ENCODE measurements at places on chromosomes 12 and 14.

GRCh38 chr12:110856542-110856941 is 9.8 kb downstream of the CCDC63 start:
- DNase-seq: no peak

- peak; percentile 80 for DNase-seq
Measured at GRCh38 chr12:20490213-20490612, 121.9 kb downstream of the PDE3A start.

DNA sequence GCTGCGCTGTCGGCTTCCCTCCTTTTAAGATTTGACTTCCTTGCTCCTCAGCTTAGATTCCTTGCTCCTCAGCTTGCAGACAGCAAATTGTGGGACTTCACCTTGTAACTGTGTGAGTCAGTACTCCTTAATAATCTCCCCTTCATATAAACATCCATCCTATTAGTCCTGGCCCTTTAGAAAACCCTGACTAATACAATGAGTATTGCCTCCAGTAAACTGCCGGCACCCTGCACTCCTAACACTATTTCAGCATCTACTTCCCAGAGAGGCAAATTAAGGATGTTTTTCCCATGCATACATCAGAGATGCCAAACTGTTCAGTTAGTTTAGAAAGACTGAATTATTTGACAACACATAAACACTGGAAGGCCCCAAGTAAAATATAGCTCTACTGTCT is 611.3 kb upstream of the TMEM132C start:
- peak; percentile 89 for DNase-seq

GRCh38 chr14:35534208-35534872 is 376 bp downstream of the INSM2 start:
- DNase-seq: no peak

GRCh38 chr14:72366619-72367018 is 434.4 kb downstream of the RGS6 start:
- no peak for DNase-seq

GRCh38 chr14:104545151-104545941 is 34.2 kb upstream of the C14orf180 start:
- DNase-seq: no peak

DNA sequence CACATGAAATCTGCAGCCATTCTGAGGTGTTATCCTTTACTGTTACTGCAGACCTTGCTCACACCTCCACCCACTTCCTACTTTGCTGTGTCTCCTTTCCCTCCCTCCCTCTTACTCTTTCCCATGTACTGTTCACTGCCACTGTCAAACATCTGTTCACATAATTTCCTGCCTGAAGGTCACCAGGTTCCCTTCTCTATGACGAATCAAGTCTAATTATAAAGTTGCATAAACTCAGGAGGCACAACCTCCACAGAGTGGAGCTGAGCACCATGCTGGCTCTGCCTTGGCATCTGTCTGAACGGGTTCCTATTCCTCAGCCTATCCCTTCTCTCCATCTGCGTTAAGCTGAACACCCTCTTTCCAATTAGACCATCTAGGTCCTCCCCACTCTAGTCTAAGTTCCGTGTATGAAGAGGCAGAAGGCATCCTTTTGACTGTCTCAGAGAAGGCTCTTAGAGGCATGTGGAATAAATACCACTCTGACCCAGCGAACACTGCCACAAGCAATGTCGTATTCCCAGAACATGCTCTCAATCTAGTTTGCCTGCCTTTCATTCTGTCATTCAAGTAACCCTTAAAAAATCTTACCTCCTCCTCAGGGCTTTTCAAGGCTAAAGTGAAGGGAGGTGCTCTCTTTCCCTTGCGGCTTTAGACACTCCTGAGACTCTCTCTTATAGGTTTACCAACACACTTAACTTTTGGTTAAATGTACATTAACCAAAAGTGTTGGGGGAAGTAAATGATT is 48.7 kb downstream of the ACADS start:
- DNase-seq: no peak

DNA sequence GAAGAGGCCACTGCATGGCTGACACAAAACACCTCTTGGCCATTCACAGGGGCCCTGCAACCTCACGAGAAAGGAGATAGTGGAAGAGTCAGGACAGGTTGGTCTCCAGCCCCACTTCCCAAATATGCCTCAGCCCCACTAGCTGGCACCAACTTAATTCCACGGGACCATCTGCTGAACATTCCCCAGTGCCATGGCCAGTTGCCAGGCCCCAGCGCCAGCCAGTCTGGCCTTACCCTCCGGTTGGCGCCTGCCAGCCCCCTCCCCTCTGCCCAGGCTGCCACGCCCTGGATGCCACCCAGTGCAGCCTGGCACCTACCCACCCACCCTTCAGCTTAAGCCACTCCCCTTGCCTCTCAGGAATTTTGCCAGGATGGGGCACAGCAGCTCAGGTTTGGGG is 21.2 kb upstream of the HSPB8 start:
- no peak for DNase-seq

- no peak for DNase-seq
Measured at GRCh38 chr12:54292083-54292930, 8.5 kb downstream of the NFE2 start.

GRCh38 chr12:106080041-106080790 is 58.5 kb downstream of the NUAK1 start:
- peak; percentile 99 for DNase-seq

DNA sequence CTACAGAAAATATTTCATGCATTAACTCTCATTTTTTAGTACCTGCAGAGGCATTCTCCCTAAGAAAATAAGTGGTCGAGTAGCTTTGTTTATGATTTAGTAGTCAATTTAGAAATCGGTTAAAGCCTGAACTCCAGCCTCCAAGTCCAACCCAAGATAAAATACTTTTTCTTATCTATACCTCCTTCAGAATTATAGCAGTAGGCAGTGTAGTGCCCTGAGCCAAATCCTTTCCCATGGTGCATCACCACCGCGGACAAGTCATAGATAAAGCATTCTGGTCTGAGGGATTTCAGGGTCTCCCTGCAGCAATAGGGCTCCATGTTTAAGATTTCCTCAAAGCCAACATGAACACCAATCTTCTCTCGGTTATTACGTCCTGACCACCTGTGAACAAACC is 30.5 kb downstream of the USP44 start:
- no peak for DNase-seq

GRCh38 chr14:103547455-103547940 is 15.0 kb downstream of the BAG5 start:
- DNase-seq: no peak

GRCh38 chr14:52355526-52355925 is 41.4 kb downstream of the PTGER2 start:
- DNase-seq: no peak

GRCh38 chr12:54840244-54840865 is 14.0 kb upstream of the MUCL1 start:
- DNase-seq: no peak

GRCh38 chr14:71142375-71143038 is 235.2 kb downstream of the PCNX1 start:
- DNase-seq: peak; percentile 99
